A549 treated with Hydrocortisone at 1 μM for 4 hours (cell line): ENCODE measurements at places on chromosomes 12 and 14. TPM values are rescaled to one million over a fixed set of nuclear protein-coding genes. Genes with fewer than 3 reads are reported as not detected.

Gene BCL2L14
- 0.12 TPM in 1 of 5 replicates, not detected in the others for total RNA-seq

Gene NPAS3
- not detected in 5 replicates for total RNA-seq

Gene SDR9C7
- total RNA-seq = 0.06 TPM in 1 of 5 replicates, not detected in the others

Gene GZMB
- total RNA-seq = not detected in 5 replicates

Gene LTBR
- 204 to 246 TPM (median 240 TPM) in 5 replicates for total RNA-seq

Gene TNFAIP2
- 270 to 315 TPM (median 301 TPM) in 5 replicates for total RNA-seq

Gene SPTB
- total RNA-seq = 1.5 to 1.9 TPM (median 1.7 TPM) in 5 replicates

Gene COX8C
- total RNA-seq = not detected in 5 replicates

Gene RAB2B
- 10.7 to 17.5 TPM (median 13.0 TPM) in 5 replicates for total RNA-seq

Gene CPNE6
- total RNA-seq = 0.15 to 0.17 TPM in 2 of 5 replicates, not detected in the others

Gene CFAP54
- total RNA-seq = 0.54 to 1.3 TPM (median 1.1 TPM) in 5 replicates
